ENCODE measurements at places on chromosomes 12 and 14.

- peak; percentile 42 for DNase-seq
Observed at GRCh38 chr14:96741151-96741977, 55.8 kb upstream of the VRK1 start.

DNA sequence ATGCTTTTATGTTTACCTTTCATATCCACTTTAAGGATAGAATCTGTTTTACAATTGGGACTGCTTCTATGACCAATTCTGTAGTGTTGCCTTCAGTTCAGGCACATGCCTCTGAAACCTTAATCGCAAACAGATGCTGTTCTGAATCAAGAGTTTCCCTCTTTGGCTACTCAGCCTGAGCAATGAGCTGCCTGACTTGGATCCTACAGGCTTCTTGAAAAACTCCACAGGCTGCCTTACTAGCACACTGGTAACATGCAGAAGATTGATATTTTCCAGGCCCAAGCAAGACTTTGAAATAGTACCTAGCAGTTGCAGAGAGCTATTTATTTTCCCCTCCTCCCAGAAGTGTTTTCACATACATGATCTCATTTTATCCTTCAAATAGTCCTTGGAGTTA, 34.8 kb upstream of the PMCH start:
- peak; percentile 96 for DNase-seq

GRCh38 chr12:120257041-120257821, 8.3 kb downstream of the PXN start:
- DNase-seq: peak; percentile 97

DNA sequence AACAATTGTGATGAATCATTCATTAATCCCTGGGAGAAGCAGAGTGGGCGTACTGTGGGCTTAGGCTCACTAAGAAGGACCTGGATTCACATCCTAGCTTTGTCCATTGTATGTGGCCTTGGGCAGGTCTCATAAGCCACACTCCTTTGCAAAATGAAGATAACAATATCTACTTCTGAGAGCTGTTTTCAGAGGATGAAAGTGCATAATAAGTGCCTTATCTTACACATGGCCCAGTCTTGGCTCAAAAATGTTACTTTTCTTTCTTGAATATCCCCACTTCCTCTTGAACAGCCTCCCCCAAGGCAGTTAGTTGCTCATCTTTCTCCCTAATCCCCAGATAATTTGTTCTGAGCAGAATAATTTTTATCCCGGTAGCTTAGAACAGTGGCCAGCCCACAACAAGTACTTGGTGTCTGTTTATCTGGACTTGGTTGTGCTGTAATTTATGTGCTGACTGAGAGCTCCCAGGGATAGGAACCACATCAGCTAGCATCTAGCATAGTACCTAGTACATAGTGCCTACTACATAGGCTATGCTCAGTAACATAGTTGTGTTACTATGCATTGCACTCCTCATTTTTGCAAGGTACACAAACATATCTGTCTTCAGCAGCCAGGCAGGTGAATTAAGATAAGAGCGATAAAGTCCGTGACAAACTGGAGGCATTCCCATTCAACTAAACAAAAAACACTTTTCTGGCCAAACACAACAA, 61.7 kb upstream of the NUDT4 start:
- DNase-seq: no peak

DNA sequence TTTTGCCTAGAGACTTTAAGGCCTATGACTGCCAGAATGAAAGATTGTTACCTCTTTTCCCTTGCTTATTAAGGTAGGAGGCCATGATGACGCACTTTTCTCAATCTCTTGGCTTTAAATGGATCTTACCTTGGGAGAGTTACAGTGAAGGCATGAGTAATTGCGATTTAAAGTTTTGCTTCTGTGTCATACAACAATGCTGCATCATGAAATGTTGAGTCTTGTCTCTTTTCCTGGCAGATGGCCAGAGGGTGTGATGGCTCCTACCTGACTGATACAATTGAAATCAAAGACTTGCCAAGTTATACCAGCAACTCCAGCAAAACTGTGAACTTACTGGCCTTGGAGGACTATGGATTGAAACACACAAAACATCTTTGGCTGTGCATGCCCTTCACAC, 17.2 kb upstream of the LRRK2 start:
- DNase-seq: no peak

- peak; percentile 59 for DNase-seq
Observed at GRCh38 chr14:69586404-69586803, 11.7 kb upstream of the CCDC177 start.

- DNase-seq: no peak
Observed at GRCh38 chr12:106601031-106601430, 18.2 kb downstream of the RFX4 start.

- DNase-seq: peak; percentile 65
Observed at GRCh38 chr12:79848339-79848738, 86.6 kb downstream of the PPP1R12A start.
